ENCODE measurements at places on chromosomes 7 and 10.

- no peak for DNase-seq
Observed at GRCh38 chr7:7119729-7120128, 62.6 kb upstream of the C1GALT1 start.

- DNase-seq, result no peak
Observed at GRCh38 chr10:77310288-77310840, 327.2 kb downstream of the KCNMA1 start.

GRCh38 chr7:142174441-142174840, 62.9 kb downstream of the MGAM2 start:
- DNase-seq, result no peak

DNA sequence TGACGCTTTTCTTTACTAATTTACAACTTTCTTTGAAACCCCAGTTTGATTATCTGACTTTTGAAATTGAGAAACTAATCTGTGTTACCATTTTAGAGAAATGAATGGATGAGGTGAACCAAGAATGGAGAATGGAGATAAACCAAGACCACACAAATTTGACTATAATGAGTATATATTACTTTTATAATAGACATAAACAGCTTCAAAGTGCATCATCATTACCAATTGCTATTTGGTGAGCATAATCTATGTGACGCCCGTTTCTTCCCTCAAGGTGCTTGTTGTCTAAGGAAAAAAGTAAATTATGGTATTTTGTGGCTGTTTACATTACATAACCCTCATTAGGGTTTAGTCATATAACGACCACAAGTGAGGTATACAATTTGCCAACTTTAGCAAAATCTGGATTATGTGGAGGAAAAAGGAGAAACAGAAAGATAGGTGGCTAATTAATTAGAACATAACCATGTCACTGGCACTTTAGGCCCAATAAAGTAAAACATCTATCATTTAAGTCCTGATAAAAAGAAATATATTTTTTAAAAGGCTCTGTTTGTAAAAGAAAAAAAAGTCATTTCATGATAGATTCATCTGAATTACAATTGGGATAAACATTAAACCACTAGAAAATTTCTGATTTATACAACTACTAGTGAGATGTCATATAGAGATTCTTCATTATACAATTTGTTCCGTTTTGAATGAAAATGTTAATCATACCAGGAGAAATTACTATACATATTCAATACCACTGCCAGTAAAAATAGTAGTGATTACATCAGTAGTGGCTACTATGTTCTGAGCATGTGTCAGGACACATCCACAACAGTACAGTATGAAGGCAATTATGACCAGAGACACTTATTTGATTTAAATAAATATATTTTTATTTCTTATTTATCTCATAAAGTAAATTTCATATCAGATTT, 118.2 kb upstream of the FAM133B start:
- DNase-seq, result no peak

DNA sequence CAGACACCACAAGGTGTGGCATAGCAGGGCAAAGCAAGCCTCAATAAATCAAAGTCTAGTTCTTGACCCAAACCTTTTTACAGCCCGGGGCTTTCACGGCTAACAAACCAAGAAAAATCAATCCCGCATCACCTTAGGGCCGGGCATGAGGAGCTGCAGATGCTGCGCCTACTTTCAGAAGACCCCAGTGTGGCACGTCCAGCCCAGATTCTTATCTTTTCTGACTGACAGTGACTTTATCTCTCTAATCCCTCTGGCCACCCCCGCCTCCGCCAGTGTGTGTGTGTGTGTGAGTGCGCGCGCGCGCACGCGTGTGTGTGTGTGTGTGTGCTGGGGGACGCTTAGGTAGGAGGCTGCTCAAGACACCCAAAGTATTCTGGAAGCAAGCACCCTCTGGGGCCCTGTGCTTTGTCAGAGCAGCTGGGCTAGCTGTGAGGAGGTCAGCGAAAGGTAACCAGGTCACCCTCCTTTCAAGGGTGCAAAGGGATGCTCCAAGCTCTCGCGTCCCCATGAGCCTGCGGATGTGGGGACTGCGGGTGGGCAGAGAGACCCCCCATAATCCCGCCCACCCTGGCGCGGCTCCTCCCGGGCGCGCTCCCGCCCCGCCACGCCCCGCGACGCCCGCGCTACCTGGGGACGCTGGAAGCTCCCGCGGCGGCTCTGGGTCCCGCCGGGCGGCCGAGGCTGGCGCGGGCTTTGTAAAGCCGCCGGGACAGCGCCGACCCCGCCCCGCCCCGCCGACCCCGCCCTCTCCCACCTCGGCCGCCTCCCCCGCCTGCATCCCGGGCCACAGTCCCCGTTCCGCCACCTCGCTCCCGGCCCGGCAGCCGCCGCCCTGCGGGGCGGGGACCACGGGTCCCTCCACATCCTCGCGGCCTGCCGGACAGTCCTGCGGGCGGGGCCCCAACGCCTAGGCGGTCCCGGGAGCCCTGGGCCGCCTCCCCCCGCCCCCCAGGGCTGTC, 57.1 kb upstream of the RHOBTB1 start:
- DNase-seq, result no peak

GRCh38 chr7:81676105-81676811, 93.6 kb downstream of the HGF start:
- DNase-seq, result no peak

DNA sequence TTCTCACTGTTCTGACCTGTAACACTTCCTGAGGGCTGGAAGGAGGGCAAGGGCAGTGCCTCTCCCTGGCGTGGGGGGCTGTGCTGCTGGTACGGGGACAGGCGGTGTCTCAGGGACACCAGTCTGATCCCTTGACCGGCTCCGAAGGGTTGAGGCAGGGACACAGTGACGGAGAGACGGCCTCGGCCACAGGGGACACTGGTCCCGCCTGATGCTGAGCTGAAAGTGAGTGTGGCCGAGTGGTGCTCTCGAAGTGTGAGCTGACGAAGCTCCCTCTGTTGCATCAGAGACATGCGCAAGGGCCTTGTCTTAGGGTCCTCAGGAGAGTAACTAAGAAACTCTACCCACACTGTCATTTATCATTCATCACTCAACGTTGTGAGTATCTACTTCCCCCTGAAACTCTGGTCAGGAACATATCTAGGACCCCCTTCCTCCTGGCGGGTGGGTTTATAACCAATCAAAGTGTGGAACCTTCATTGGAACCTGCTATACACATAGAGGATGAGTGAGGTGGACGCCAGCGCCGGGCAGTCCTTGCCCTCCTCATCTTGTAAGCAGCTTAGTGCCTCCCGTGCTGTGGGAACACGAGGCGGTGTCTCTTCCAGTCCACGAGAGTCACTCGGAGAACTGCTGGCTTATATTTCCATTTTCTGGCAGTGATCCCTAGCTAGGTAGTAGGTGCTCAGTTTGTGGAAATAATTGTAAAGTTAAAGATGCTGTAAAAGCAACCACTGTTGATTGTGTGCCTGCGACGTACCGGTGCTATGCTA, 283.1 kb downstream of the DNAJB6 start:
- no peak for DNase-seq

DNA sequence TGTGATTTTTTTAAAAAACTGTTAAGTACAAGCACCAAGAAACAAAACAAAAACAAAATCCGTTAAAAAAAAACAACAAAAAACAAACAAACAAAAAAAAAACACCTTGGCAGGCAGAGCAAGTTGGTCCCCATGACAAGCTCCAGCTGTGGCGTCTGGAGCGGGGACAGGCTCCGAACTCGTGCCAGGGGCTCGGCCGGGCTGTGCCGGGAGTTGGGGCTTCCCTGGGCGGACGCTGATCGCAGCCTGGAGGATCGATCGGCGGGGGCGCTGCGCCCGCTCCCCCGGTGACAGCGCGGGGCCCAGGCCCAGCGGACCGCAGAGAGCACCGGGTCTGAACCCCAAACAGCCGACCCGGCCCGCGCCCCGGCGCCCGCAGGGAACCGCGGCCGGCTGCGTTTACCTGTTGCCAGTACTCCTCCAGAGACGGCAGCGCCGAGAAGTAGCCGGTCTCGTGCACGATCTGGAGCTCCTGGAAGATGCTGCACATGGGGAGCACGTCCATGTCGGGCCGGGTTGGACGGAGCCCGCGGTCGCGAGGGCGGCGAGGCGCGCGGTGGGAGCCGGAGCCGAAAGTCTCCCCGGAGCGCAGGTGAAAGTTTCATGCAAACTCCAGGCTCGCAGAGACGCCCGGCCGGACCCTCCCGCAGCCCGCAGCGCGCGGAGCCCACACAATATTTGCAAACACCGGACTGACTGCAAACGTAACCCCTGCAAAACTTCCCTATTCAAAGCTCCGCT, at the start of gene KLF6:
KLF6 (minus strand) TSS at position 700 of the 741 bp plus-strand sequence; CDS start at position 505, 195 bp downstream.
- DNase-seq, result no peak

- no peak for DNase-seq
Observed at GRCh38 chr7:85156661-85157208, 30.1 kb downstream of the SEMA3D start.

DNA sequence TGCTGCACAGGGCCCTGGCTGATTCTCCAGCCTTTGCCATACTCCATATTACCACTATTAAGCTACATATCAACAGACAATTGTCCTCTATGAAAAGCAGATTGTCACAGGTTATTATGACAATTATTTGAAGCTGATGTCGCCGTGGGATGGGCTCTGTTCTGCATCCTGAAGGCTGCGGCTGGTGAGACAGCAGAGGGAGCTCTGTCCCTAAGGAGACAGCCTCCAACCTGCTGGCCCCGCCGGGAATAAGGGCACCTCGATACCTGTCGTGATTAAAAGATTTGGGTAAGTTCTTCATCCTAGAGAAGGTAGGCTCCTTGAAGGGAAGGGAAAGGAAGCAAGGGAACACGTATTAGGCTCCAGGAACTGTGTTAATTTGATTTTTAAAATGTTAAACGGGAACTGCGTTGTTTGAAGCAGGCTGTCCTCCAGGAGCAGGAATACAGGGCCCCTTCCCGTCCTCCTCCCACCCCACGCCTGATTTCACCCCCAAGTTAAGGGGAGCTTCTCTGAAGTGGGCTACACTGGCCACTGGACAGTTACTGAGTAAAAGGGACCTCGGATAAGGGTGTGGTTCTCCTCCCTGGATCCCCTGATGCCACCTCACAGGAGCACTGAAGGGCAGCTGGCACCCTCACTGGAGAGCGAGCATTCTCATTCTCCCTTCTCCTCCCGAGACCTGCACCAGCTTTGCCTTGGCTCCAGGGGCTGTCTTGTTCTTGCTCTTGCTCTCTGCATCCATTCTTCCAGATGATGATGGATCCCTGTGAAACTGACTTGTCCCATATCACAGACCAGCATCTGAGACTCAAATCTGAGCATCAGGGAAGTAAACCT, 11.8 kb upstream of the TIAL1 start:
- peak; percentile 47 for DNase-seq

- DNase-seq, result no peak
Observed at GRCh38 chr7:156368053-156368843, 272.3 kb upstream of the RNF32 start.

GRCh38 chr10:88507404-88507803, 75.7 kb downstream of the RNLS start:
- no peak for DNase-seq

DNA sequence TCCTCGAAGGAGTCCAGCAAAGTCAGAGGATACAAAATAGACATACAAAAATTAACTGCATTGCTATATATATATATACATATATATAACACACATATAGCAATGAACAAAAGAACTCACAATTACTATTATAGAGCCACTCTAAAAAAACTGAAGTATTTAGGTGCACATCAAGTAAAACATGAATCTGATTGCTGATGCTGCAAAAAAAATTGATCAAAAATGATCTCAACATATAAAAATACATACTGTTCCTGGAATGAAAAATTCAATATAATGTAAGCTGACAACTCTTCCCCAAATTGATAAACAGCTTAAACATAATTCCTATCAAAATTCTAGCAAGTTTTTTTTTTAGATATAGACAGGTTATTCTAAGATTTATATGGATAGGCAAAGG, 126.8 kb downstream of the ALOX5 start:
- DNase-seq, result no peak

GRCh38 chr10:116596062-116596461, 5.3 kb downstream of the PNLIPRP1 start:
- no peak for DNase-seq

GRCh38 chr10:69201045-69201444, 19.1 kb upstream of the HKDC1 start:
- DNase-seq, result no peak

DNA sequence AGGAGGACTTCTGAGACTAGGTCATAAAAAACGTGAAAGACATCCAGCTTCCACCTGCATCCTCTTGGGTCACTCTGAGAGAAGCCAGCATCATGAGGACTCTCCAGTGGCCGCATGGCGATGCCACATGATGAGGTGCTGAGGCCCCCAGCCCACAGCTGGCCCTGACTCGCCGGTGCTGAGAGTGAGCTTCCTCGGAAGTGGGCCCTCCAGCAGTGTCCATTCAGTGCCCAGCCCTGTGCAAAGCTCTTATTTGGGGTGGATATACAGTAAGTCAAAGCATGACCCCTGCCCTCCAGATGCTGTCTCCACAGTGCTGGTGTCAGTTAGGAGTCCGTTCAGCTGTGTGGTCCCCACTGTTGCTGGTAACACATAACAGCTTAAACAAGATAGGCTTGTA, 93.6 kb upstream of the CHST15 start:
- no peak for DNase-seq
